ENCODE measurements at places on chromosomes 7 and 10. TPM values are rescaled to one million over a fixed set of nuclear protein-coding genes. Genes with fewer than 3 reads are reported as not detected.

DNA sequence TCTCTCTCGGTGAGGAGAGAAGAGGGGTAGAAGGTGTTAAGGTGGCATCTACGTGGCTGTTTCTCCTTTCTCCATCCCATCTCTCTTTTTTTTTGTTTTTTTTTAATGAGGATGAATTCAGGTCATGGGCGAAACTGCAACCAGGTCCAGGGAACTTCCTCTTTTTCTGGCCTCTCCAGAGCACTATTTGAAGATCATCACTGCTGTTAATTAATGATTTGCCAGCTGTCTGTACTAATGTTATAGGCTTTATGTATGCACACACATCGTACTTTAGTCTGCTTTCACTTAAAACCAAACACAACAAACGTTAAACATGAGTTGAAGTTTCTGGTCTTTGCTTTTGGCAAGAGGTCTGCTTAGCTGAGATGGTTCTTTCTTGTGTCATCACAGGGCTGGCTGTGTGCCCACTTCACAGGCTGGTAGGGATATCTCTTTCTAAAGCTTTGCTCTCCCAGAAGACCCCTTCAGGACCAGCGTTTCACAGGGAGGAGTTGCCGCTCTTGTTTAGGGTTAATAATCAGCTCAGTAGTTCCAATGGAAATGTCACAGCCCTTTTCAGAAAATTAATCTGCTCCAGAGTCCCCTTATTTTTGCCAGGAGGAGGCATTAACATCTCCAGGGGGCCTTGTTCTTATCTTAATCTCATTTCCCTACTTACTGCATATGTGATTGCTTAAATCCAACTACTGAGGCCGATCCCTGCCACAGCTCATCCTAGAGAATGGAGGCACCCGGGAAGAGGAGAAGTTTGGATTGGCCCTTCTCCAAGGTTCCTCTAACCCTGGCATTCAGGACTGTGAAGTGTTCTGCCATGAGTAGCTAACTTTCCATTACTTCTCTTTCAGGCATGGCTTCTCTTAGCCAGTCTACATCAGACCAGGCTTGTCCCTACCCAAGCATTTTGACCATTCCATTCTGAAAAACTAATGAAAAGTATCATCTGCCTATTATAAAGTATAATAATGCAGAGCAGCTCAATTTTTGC is 273.9 kb upstream of the NFE2L3 start:
- no peak for DNase-seq

The ANXA7 gene
- 83.5 TPM for total RNA-seq

GRCh38 chr10:70705121-70705861 is 33.0 kb downstream of the ADAMTS14 start:
- no peak for DNase-seq

The NAT16 gene
- total RNA-seq: not detected

The LHPP gene
- total RNA-seq: 18.8 TPM

The SUN3 gene
- not detected for total RNA-seq

GRCh38 chr7:87875151-87876039 is 765 bp downstream of the SLC25A40 start:
- DNase-seq: no peak

- no peak for DNase-seq
Observed at GRCh38 chr7:3910054-3910453, 609.0 kb downstream of the SDK1 start.

- no peak for DNase-seq
Observed at GRCh38 chr7:88391247-88391646, 84.6 kb upstream of the STEAP4 start.

- no peak for DNase-seq
Observed at GRCh38 chr7:1564603-1565022, 5.2 kb downstream of the PSMG3 start.

The TMEM270 gene
- total RNA-seq: not detected

The SLC26A5 gene
- not detected for total RNA-seq

- DNase-seq: no peak
Observed at GRCh38 chr7:118005026-118005425, 131.8 kb upstream of the CTTNBP2 start.

GRCh38 chr7:158588878-158589442 is 1.3 kb upstream of the PTPRN2 start:
- DNase-seq: no peak

- DNase-seq: peak; percentile 81
Observed at GRCh38 chr7:149292462-149292823, 30.4 kb downstream of the ZNF783 start.

- no peak for DNase-seq
Observed at GRCh38 chr7:137110091-137110509, 233.4 kb downstream of the PTN start.

DNA sequence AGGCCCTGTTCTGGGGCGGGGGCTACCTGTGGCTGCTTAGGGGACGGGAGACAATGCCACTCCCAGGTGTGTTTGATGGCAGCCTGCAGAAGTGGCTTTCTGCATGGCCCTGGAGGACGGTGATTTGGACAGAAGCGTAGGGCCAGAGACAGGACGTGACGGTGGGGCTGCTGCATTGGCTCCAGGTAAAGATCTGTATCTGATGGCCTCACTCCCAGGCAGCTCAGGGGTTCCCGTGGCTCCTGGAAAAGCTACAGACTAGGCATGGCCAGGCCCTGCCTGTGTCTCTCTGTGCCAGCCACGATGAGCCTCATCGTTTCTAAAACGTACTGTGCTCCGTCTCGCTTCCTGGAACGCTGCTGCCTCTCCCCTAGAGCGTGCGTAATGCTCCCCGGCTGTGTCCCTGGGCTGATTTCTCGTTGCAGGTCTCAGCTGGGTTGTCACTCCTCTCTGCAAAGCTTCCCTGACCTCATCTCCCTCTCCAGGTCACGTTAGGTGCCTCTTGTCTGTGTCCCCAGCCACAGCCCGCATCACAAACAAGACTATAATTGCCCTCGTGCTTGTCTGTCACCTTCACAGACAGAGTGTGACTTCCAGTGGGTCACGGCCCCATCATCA is 12.6 kb downstream of the GTF2IRD1 start:
- no peak for DNase-seq

DNA sequence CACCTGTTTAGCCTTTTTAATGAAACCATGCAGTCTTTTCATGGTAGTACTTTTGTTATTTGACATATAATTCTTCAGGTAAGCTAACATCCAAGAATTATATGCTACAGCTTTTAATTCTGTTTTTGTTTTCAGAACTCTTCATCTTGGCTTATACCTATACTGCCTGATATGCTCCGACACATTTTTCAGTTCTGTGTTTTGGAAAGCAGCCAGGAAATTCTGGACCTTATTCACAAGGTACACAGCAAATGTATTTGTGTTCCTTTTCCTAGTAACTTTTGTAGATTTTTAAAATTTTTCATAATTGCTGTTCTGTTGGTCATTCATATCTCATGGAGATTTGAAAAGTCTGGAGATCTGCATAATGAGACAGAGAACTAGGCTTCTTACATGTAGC is 56.7 kb downstream of the BTAF1 start:
- no peak for DNase-seq

- no peak for DNase-seq
Observed at GRCh38 chr10:128064108-128064969, 61.9 kb downstream of the MKI67 start.

The PLAC9 gene
- 131 TPM for total RNA-seq

- DNase-seq: no peak
Observed at GRCh38 chr7:112233048-112233697, 26.7 kb downstream of the ZNF277 start.

GRCh38 chr10:114408112-114408967 is 4.0 kb upstream of the AFAP1L2 start:
- no peak for DNase-seq

GRCh38 chr10:96972264-96972663 is 140.2 kb downstream of the LCOR start:
- no peak for DNase-seq

The PRTFDC1 gene
- 4.4 TPM for total RNA-seq

The AFAP1L2 gene
- total RNA-seq: 5.7 TPM

DNA sequence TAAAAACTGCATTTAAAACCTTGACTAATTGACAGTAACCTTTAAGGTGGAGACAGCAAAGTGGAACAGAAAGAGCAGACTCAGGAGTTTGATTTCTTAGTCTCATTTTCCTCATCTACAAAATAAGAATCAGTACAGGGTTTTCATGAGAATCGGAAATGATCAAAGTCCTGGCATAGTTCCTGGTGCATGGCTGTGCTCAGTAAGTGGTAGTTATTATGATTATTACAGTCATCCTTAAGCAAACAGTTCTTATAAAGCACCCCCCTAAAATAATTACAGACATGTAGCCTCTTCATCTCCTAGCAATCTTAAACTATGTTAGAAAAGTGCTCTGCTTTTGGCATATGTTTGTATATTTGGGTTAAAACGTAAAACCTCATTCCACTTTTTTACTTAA is 18.0 kb downstream of the NEBL start:
- DNase-seq: no peak

GRCh38 chr10:1605999-1606940 is 131.1 kb downstream of the ADARB2 start:
- DNase-seq: peak; percentile 56

DNA sequence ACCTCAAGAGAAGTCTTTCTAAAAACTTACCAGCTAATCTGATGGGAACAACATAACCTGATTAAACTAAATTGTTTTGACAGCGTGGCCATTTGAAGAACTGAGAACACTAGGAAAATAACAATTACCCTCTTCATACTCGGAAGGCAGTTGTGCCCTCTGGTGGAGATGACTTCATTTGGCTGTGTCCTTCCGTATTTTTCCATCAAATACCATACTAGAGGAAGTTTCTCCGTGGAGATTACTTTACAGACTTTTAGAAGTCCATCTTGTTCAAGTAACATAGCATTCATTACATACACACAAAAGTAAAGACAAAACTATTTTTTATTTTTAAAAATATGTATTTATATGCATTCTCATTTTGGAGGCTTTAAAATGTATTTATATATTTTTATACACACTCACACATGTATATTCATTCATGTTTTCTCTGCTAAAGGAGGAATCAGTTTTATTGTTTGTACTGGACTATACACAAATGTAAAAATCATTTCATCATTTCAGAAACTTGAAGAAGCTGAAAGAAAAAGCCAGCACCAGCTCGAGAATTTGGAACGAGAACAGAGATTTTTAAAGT is 25.2 kb downstream of the SMNDC1 start:
- DNase-seq: no peak

DNA sequence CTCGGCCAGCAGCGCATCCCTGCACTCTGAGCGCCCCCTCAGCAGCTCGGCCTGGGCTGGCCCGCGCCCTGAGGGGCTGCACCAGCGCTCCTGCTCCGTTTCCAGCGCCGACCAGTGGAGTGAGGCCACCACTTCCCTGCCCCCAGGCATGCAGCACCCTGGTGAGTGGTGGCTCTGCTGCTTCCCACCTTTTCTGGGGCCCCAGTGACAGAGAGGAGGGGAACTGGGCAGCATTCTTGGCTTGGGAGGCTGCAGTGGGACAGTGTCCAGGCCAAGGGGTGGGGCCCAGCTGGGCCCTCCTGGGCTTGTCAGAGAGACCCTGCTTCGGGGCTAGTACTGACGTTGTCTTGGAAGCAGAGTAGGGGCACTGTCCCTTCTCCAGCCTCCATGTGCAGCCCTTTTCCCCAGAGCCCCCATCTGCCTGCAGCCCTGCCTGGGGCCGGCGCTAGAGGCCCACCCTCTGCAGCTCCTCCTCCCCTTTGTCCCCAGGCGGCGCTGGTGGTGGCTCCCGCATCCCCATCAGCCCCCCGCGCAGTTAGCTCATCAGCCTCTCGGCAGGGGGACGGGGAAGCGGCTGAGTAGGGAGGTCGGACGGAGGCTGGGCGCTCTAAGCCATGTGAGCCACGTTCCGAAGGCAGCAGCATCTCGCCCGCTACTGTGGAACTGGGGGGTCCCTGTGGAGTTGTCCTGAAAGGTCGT is 29.2 kb downstream of the GBX1 start:
- no peak for DNase-seq

GRCh38 chr7:101428093-101428866 is 65.6 kb downstream of the COL26A1 start:
- no peak for DNase-seq

- DNase-seq: peak; percentile 90
Observed at GRCh38 chr7:42940985-42941847, 9.0 kb downstream of the MRPL32 start.

- no peak for DNase-seq
Observed at GRCh38 chr10:111098679-111099437, 22.0 kb downstream of the ADRA2A start.

The OR9A2 gene
- not detected for total RNA-seq

GRCh38 chr7:19969859-19970493 is 196.6 kb upstream of the TMEM196 start:
- DNase-seq: no peak

- DNase-seq: no peak
Observed at GRCh38 chr10:11131112-11131639, 113.5 kb downstream of the CELF2 start.

The INSYN2A gene
- 4.6 TPM for total RNA-seq

- no peak for DNase-seq
Observed at GRCh38 chr10:1575481-1576244, 161.7 kb downstream of the ADARB2 start.

DNA sequence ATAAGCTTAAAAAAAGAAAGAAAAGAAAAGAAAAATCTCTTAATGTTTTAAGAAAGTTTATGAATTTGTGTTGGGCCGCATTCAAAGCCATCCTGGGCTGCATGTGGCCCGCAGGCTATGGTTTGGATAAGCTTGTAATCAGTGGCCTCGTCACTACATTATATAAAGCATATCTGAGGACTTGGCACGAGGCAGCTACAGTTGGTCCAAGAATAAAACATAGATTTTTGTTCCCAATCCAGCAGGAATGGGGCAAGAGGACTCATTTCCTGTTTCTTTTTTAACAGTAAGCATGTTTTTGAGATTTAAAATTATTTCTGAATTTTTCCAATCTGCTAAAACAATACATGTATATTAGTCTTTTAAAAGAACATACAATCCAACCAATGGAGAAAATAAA is 28.6 kb downstream of the MCM10 start:
- no peak for DNase-seq

DNA sequence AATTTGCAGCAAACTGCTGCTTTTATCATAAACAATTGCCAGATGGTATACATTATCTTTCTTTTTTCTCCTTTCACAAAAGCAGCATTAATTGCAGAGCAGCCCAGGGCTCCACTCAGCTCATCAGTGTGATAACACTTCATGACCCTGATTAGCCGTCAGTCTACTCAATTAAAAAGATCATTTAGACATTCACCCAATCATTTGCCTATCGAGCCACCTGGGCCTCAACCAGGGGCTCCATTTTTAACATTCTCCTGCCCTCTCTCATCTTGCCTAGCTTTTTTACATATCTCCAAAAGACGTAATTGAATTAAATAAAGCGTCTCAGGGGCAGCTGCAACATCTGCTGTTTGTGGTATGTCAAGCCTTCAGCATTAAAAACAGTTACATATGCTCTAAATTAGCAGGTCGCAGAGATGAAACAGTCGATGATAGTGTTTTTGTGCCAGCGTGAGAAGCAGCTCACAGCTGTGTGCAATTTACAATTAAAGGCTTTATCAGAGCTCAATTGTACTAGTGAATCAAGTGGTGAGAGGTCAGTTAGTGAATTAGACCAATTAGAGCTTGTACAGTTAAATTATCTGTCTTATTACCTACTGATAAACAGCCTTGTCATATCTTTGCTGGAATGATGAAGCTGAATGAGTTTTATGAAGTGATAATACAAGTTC is 522.5 kb downstream of the ETV1 start:
- DNase-seq: no peak

The VWA2 gene
- total RNA-seq: not detected

The POM121C gene
- 43.3 TPM for total RNA-seq

Data from osteocyte (in vitro differentiated cells).